ENCODE measurements at places on chromosomes 2 and 18.

- no peak for DNase-seq
These were observed 24.0 kb downstream of the MRPL44 start for GRCh38 chr2:223981241-223981640.

DNA sequence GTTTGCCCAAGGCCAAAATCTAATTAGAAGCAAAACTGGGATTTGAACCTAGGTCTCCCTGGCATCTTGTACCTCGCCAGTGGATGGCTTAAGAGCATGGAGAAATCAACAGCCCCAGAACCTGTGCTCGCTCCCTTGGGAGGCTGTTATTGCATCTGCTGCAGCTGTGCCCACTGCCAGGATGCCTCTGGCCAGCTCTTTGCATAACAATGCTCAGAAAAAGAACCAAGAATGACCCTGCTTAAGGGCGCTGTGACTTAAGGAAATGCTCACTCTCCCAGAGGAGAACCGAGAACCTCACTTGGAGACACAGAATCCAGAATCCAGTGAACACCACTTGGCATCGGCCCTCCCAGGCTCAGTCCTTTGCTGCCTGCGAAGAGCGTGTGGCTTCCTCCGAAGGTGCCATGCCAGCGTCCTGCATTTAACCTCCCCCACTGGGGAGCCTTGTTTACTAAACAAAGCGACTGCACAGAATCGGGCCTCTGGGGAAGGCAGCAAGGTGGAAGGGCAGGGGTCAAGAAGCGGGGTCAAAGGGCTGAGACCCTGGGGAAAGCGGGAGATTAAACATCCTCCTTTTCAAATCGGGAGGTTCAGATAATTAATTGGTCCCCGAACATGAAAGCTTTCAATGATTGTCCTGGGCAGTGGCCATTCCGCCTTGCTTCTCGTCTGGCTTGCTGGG lies 71.0 kb upstream of the BOD1L2 start:
- no peak for DNase-seq

- DNase-seq, result no peak
These were observed 62.2 kb downstream of the HAUS1 start for GRCh38 chr18:46166261-46166970.

- peak; percentile 56 for DNase-seq
These were observed 478 bp downstream of the CLHC1 start for GRCh38 chr2:55231546-55232083.

- no peak for DNase-seq
These were observed 731.4 kb upstream of the HS6ST1 start for GRCh38 chr2:129050101-129050500.

DNA sequence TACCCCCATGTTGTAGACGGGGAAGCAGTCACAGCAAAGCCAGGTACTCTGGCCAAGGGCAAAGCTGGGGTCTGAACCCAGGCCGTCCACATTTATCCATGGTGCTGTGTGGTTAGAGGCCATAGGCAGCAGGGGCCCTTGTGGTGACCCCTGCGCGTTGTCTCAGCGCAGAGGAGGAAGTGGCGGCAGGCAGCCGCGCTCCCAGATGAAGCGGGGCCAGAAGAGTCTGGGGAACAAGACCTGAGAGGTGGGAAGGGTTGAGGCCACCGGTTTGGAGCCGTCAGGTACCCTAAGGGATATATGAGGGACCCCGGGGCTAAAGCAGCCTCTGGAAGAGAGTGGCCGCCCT lies 770 bp downstream of the ZNF396 start:
- DNase-seq, result peak; percentile 54

- DNase-seq, result no peak
These were observed 17.6 kb downstream of the ALMS1 start for GRCh38 chr2:73403237-73403636.

DNA sequence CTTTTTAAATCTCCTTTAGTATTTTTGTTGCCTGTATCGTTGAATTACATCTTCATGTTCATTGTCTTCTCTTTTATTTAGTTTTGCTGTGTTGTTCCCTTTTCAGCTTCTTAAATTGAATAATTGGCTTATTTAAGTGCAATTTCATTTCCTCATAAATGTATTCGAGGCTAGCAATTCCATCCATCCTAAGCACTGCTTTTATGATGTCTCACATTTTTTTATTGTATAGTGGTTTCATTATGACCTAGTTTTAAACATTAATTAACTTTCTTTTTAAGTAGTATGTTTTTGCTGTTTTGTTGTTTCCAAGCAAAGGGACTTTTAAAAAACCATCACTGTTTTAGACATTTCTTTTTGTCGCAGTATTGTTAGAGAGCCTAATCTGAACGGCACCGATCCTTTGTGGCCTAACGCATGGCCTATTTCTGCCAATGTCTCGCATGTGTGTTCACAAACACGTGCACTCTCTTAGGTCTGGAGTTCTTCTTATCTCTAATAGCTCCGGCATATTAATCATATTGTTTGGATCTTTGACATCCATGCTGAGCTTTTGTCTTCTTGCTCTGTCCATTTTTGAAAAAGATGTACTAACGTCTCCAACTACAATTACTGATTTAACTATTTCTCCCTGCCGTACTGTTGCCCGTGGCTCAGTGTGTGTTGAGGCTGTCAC lies 59.6 kb upstream of the ZNF516 start:
- no peak for DNase-seq

DNA sequence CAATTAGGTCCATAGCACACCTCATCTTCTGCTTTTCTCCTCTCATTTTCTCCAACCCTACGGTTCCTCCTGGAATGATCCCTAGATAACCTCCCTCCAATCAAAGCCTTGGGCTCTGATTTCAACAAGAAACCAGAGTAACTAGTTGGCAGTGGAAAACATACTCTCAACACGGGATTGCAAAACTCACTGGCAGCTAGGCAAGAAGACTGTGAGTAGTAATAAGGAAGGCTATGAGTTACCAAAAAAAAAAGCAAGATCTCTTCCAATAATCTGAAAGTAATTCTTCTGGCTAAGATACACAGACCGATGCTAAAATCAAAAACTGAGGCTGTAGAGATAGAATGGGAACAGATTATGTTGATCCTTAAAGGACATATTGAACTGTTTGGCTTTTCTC lies 28.4 kb upstream of the CCDC102B start:
- DNase-seq, result no peak

DNA sequence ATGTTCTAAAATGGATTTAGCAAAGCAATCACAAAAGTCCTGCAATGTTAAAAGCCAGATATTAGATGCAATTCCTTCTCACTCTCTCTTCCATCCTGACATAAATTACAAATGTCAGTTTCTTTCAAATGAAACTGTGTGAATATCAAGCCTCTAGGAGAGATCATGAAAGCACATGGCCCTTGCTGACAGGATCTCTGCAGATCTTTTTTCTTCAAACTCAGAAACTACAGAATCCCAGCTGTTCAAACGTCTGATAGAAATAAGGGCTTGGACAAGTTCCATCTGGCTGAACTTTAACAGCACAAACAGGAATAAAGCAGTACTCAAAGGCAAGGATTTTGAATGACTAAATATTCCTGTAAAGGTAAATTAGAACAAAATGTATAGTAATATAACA lies 47.6 kb downstream of the PDE1A start:
- DNase-seq, result no peak

DNA sequence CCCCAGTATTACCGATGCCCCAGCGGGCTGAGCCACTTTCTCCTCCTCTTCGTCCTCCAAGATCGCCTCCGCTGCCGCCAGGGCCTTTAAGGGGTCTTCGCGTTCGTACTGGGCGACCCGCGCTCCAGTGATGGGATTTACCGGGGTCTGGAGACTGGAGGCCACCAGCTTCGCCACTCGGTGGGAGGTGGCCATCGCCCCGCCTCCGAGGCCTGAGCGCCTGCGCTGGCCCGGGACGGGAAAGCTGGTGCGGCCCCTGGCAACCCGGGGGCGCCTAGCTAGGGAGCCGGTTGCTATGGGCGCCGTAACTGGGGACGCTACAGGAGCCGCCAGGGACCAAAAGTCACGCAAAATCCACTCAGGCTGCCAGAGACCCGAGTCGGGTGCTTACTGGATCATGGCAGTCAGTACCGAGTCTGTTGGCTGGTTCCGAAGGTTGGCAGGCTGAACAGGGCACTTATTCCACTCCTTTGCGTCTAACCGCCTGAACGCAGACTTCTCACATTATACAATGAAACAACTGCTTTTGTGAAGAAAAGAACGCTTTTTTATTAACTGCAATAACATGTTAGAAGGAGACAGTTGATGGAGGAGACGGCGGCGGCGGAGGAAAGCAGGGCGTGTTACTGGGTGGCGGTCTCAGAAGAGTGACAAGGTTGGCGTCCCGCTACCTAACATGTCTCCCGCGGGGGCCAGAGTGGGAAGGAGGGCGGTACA lies at the start of gene FAM161A:
TSS of gene FAM161A (minus strand) at position 214 of the 717 bp plus-strand sequence. CDS start at position 195, 19 bp downstream.
- peak; percentile 95 for DNase-seq

DNA sequence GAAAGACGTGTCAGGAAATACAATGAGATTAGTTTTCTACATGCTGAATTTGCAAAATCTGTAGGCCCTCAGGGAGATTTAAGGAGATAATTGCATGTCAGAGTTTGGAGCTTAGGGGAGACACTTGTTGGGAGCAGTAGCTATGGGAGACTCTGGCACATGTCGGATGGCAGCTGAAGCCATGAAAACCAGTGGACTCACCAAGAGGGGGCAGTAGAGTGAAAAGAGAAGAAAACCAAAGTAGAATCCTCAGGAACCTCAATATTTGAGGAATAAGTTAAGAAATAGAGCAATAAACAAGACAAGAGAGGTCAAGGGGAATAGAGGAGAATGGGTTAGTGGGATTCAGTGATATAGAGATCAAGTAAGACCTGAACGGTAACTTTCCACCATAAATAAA lies 24.8 kb downstream of the RUFY4 start:
- no peak for DNase-seq

DNA sequence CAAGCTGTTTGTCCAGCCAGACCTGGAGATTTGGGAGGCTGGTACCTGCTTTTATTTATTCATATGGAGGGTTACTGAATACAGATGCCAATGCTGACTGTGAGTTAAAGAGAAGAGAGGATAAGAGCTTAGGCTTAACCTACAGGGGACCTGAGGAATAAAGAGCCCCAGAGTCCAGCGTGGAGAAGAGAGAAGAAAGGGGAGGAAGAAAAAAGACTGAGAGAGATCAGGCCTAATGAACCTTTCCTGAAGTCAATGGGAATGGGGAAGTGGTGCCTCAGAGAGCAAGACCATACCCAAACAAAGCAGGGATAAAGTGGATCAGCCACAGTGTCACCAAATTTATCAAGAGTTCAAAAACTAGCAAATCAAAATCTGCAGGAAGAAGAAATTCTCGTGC lies 348.6 kb upstream of the KCNH7 start:
- no peak for DNase-seq

DNA sequence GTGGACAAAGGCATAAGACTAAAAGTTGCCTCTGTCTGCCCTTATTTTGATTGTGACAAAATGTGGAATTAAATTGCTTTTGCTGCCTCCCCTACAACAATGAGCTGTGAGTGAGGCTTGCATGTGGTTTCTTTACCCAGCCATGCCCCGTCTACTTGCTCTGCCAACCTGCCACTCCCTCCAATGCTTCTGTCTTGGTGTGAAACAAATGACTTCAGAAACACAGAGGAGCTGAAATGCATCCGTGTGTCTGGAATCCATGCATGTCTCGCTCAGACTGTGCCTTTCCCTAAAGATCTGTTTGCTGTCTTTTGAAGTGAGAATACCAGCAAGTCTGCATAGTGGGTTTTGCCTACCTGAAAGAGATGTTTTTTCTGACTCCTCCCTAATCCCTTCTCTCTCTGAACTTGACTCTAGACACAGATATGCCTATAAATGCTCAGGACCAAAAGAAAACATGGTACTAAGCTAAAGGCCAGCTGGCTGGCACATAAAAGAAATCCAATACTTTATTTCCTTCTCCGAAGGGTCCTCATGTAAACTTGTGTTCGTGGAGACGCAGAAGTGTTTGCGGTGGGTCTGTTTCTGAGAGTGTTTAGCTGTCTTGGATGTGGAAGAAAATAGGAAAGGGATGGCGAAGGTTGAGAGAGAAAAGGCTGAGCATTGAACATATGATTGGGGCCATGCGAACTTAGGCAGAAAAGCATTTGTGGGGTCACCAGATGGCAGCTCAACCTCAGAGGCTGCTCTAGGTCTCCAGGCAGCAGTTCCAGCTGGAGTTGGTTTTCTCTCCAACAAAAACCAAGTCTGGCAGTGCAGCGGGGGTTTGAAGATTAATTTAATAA lies 120.5 kb downstream of the CCBE1 start:
- no peak for DNase-seq

- peak; percentile 64 for DNase-seq
These were observed at the start of gene RNPEPL1 for GRCh38 chr2:240567872-240568677. Gene RNPEPL1, plus strand, starts transcription at chr2:240568484. Its CDS starts 103 bp downstream, at chr2:240568587.

DNA sequence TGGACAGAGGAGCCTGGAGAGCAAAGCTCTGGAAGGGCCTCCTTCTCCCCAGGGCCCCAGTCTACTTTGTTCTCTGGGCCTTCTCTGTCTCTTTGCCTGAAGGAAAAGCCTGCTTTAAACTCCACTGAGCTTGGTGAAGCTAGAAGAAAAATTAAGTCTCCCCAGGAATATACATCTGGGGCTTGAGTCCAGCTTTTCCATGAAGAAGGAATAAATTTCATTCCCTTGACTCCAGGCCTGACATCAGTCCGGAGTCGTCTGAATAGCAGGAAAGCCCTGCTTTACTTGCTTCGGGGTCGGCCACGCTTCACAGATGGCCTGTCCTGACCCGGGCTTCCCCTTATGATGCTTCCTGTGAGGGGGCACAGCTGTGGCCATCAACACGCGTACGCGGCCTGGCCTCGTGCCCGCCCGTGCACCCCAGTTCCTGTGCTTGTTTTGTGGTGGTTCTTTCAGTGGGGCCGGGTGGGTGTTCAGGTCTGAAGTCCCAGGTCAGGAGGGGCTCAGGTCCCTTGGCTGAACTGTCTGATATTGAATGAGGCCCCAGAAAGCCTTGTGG lies 73.6 kb downstream of the ACOXL start:
- DNase-seq, result peak; percentile 1

GRCh38 chr2:118430510-118431164 lies 342.4 kb downstream of the INSIG2 start:
- DNase-seq, result no peak

DNA sequence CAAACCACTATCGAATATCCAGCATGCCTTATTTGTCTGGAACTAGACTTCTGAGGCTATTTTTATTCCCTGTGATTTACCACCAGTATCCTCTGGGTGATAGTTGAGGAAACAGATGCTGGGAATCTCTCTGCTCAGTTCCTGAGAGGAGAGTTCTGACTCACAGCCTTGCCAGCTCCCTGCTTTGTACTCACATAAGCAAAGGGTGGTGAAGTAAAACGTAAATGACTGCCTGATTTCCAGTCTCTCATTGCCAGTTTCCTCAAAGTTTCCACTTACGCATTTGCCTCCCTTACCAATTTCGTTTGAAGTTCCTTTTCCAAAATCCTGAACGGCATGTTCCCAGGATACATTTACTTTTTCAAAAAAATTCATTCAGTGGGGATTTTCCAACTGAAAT lies 69.2 kb upstream of the HNRNPA3 start:
- no peak for DNase-seq

All from hematopoietic multipotent progenitor cell treated with erythropoietin and hydrocortisone succinate and interleukin-3 and kit ligand, for 6 days (in vitro differentiated cells).